ENCODE measurements at places on chromosomes 16 and 17. TPM values are rescaled to one million over a fixed set of nuclear protein-coding genes. Genes with fewer than 3 reads are reported as not detected.

GRCh38 chr16:53014287-53014686 is 38.4 kb downstream of the CHD9NB start:
- peaks cover 3% of the 10 kb centered on the region for H3K27me3 ChIP-seq
- H3K27ac ChIP-seq = no peak overlapping the region
- no peak overlapping the region for H3K4me3 ChIP-seq
- H3K36me3 ChIP-seq = no peaks in the 10 kb centered on the region
- no peaks in the 10 kb centered on the region for H3K4me1 ChIP-seq
- no peak for DNase-seq

The GRIN2C gene
- total RNA-seq = 0.02 TPM

GRCh38 chr17:56894859-56895455 is 18.9 kb downstream of the TRIM25 start:
- peaks cover 7% of the 10 kb centered on the region for H3K4me1 ChIP-seq
- no peaks in the 10 kb centered on the region for H3K27me3 ChIP-seq
- DNase-seq = no peak
- H3K27ac ChIP-seq = no peak overlapping the region

The INCA1 gene
- total RNA-seq = 0.86 TPM

The KCNG4 gene
- total RNA-seq = not detected

- peaks cover 47% of the 10 kb centered on the region for H3K4me1 ChIP-seq
- H3K36me3 ChIP-seq = no peaks in the 10 kb centered on the region
- H3K27me3 ChIP-seq = peaks cover 2% of the 10 kb centered on the region
- peak; percentile 53 for DNase-seq
- peak overlapping the region; percentile 87 for H3K4me3 ChIP-seq
Measured at GRCh38 chr16:89917773-89918452, 749 bp upstream of the MC1R start.

GRCh38 chr17:9279893-9280292 is 258.6 kb downstream of the NTN1 start:
- peaks cover 3% of the 10 kb centered on the region for H3K4me1 ChIP-seq
- no peak for DNase-seq
- no peaks in the 10 kb centered on the region for H3K27me3 ChIP-seq

Measured in neural crest cell (in vitro differentiated cells).